ENCODE measurements at places on chromosomes 5 and 9.

- no peak for DNase-seq
These were observed 36.5 kb downstream of the LAMC3 start for GRCh38 chr9:131045300-131046092.

DNA sequence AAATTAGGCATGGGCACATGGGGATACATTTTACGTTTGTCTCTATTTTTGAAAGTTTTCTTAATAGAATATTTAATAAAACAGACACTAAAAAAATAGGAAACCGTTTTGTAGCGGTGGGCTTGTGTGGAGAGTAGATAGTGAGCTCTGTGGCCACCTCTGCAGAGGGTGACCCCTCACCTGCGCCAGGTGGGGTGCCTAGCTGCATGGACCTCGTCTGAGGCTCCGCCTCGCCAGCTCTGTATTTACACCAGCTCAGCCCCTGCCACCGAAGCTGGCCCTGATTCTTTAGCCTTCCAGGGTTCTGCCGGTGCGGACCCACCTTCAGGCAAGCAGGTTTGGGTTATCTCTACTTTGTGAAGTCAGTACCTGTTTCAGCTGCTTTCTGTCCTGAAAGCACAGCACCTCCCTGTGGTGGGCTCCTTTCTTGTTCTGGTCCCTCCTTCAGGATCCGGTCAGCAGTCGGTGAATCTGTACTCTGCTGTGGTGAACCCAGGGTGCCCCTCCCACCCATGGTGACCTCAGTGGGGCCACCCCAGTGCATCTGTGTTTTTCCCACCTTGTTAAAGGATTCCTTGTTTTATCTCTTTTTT is 105.2 kb upstream of the CACNA1B start:
- DNase-seq = no peak

DNA sequence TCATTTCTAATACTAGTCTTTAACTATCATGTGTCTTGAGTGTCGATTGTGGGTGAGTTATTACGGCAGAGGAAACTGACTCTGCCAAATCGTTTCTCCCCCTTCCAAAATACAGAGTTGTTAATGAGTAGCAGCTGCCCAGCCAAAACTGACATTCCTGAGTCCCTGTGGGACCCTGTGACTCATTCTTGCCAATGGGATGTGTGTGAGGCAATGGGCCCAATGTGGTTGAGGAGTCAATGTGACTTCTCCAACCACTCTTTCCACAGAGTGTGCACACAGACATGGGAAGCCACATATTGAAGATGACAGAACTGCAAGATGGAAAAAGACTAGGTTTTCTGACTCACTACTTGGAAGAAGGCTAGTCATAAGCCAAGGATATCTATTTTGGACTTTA is 434.7 kb downstream of the DTWD2 start:
- peak; percentile 95 for DNase-seq

DNA sequence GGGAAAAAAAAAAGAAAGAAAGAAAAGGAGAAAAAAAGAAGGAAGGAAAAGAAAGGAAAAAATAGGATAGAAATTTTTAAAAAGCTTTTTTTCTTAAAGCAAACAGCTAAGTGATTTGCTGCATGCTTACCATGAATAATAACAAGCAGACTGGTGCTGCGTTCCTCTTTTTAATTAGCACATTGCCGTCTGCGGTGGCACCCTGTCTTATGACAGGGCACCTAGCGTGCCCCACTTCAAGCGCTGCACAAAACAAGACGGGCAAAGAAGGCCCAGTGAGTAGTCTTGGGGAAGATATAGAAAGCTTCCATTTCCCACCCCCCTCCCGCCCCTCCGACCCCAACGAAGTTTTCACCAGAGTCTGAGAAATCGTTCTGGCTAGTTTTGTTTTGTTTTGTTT is 513.9 kb downstream of the ZNF608 start:
- no peak for DNase-seq

DNA sequence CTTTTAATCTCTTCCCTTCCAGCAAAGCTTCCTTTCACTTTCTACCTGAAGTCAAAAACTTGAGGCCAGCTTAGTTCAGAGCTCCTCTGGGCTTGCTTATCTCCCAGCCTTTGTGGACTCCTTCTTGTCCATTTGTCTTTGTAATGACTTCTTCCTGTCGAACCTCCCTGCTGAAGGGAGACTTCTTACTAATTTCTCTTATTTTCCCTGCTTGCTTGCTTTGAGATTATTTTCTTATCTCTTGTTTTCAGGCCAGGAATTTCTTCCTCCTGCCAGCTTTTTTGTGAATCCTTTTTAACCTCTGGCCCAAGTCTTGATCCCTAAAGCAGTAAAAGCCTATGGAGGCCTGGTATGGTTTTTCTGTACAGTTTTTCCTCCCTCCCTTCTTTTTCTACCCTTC is 46.8 kb upstream of the DHFR start:
- no peak for DNase-seq

DNA sequence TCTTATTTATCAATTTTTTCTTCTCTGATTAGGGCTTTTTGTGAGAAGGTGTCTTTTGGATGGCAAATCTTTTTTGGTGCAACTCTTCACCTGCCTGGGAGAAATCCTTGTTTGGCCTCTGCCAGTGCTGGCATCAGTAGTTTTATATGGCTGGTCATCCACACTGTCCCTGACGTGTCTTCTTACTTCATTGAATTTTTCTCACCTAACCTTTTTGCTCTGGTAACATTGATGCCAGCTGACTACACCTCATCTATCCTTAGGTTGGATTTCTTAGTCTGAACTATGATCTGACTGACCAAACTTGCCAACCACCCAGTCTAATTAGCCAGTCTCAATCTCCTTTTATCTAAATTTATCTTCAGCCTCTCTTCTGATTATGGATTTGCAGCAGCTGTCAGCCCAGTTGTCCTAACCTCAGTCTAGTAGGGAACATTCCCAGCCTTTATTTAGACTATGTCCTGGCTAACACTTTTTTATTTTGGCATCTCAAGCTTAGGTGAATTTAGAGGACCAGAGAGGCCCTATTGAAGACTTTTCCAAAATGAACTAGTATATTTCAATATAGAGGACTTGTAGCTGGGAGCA is 10.6 kb upstream of the TMEM38B start:
- no peak for DNase-seq

- DNase-seq = no peak
These were observed 560 bp downstream of the DOCK2 start for GRCh38 chr5:169637549-169638121.

DNA sequence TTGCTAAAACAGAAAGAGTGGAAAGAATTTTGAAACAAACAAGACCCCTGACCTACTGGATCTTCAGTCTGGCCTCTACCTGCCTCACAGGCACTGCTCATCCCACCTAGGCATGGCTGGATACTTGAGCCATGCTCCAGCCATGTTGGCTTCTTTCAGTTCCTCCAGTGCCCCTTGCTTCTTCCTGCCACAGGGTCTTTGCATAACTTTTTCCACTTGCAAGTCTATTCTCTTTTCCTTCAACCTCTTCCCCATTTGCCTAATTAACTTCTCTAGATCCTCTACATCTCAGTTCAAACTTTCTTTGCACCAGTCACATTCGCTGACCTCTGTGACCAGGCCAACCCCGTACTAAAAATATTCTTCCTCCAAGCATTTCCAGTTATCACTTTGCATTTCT is 50.4 kb downstream of the STARD4 start:
- DNase-seq = no peak

GRCh38 chr9:95224376-95225019 is 93.0 kb downstream of the FANCC start:
- DNase-seq = peak; percentile 13
